ENCODE measurements at places on chromosomes 7 and 10.

DNA sequence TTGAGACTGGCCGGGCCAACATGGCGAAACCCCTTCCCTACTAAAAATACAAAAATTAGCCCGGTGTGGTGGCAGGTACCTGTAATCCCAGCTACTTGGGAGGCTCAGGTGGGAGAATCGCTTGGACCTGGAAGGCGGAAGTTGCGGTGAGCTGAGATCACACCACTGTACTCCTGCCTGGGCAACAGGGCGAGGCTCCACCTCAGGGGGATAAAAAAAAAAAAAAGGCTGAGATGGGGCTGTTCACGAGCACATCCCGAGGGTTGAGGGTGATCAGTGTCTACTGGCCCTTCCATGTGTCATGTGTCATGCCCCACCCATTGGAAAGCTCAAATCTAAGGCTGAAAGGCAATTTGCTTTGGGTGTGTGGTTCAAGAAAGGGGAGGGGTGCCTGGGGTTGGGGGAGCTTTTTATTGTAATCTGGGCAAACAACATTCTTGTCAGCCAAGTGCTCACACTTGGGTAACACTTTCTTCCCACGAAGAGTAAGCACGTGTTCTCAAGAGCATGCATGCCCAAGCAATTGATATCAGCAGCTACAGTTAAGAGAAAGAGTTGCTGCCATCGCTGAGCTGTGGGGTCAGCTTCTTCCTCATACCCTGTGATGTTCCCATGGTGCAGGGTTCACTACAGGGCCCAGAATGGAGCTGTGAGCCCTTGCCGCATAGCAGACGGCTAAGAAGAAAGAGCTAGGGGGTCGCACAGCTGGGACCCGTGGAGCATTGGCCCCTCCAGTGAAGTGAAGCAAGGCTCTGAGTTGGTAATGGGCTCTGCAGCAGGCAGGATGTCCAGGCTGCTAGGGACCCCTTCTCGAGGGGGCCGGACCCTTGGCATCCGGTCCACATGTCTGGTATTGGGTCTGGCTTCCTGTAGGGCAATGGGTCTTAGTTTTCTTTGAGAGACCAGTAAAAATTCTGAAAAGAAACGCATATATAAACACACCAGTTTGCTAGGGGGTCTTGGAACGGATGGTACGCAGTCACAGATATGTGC is 9.9 kb upstream of the ACSL5 start:
- DNase-seq, result no peak

GRCh38 chr7:114303301-114303700 is 111.3 kb upstream of the FOXP2 start:
- no peak for DNase-seq

DNA sequence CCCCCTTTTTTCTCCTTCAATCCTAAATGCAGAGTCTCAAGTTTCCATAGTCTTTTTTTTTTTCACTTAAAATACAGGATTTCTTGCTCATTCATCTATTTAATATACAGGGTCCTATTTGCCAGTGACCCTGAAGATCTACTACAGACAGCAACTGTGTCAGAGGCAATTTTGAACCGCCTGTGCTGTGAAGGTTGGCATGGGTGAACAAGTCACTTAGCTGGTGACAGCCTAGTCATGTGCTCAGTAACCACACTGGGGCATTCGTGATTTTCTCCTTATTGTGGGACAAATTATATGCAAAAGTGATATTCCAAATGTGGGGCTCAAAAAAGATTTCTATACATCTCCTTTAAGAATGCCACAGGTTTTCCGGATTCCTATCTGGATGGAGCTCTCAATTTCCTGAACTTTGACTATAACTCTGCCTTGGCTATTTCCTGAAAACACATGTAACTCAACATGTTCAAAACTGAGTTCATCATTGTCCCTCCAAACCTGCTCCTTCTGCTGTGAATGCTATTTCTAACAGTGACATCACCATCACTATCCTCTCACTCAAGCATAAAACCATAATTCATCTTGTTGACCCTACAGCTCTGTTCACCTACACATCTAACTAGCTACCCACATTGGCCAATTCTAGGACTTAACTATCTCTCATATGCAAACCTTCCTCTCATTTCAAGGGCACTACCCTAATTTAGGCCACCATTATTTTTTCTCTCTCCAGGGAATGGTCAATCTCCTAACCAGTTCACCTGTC is 36.7 kb downstream of the CDK6 start:
- DNase-seq, result no peak

DNA sequence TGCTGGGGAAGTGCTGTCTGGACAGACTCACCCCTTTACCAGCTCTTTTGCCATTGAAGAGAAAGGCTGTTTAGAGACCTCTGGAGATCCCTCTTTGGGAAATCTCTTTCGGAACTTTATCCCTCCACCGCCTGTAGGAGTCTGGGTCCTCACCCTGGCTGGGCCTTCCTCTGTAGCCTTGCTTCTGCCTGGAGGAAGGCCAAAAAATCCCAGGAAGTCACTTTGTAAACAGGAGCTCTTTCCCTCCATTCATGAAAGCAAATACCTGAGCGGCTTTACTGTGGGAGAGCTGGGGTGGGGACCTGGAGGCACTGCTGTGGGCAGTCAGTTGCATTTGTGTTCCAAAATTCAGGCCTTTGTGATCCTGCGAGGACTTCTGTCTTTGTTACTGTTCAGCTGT is 126.2 kb downstream of the KLF6 start:
- no peak for DNase-seq

DNA sequence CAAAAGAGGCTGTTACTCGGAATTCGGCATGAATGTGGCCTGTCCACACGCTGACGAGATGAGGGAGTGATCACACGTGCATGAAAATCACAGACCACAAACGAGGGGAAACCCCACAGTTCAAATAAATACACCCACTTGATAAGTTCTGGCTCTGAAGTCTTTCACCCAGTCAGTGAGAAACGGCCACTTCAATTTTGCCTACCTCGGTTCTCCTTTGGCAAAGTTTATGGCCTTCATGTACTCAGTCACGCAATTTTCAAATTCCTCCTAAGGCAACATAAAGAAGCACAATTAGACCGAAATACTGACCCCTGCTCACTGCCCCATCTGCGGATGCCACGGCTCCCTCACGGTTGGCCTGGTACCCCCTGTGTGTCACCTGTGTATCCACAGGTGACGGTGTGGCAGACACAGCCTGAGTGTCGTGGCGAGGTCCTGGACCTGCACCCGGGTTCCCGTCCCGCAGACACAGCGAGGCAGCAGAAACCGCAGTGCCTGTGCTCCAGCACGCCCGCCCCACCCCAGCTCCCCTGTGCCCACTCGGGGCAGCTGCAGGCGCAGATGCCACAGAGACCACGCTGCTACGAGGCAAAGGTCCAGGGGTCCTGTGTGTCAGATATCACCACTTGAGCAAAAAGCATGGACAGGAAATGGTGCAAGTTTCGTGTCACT is 1.4 kb downstream of the CFAP46 start:
- DNase-seq, result no peak

DNA sequence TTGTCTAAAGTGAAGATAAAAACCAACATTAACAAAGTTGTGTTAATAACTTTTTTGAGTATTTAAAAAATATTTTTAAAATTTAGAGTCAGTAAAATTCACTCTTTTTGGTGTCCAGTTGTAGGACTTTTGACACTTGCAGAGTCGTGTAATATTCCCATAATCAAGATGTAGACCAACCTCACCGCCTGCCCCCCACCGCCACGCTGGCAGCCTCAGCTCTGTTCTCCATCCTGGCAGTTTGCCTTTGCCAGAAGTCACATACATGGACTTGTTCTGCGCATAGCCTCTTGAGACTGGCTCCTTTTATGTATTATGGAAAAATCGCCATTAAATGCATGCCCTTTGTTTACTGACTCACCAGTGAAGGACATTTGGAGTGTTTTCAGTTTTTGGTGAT is 27.3 kb upstream of the SYCE1 start:
- no peak for DNase-seq

DNA sequence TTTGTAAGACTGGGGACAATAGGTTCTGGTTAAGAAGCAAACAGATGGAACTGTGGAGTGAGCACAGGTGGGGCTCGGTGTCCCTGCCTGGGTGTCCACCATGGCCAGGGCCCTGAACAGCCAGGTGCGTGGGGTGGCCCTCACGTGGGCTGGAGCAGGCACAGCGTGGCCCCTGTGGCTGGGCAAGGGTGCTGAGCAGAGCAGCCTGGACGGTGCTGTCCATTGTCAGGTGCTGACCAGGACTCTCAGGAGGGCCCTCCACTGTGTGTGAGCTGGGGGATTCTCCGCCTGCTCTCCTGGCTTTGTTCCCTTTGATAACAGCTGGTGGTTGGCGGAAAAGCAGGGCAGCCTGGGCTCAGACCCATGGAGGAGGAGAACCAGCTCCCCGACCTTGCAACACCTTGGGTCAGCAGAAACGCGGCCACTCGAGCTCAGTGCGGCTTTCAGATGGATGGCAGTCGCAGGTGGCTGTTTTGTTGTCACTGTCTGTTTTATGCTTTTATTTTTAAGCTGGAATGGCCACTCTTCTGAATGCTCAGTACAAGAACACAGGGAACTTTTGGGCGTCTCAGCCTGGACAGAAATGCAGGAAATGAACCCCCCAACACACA is 273.9 kb upstream of the ADARB2 start:
- no peak for DNase-seq

GRCh38 chr10:9869606-9870176 is 1148.0 kb upstream of the CELF2 start:
- no peak for DNase-seq

- no peak for DNase-seq
Observed at GRCh38 chr10:8438603-8439002, 384.1 kb downstream of the GATA3 start.

Data from thoracic aorta (tissue), 2 donors.